ENCODE measurements at places on chromosomes 5 and 9.

GRCh38 chr5:77087484-77088261 lies 588 bp upstream of the ZBED3 start:
- no peak for DNase-seq

DNA sequence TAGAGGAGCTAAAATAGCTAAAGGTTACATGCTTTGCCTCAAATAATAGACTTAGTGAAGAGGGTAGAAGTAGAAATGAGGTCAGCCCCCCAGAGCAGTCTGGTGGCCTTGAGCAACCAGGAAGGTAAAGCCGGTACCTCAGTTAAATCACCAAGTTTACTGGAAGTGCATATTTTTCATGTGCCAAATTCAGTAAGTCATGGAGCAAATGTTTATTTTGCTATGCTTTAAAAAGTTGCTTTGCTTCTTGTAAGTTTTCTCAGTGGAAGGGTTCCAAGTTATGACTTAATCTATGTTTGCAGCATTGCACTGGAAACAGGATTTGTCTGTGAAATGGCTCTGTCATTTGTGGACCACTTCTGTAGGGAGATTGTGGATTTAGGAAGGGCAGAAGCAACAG lies 256.7 kb downstream of the ARRDC3 start:
- DNase-seq: no peak

DNA sequence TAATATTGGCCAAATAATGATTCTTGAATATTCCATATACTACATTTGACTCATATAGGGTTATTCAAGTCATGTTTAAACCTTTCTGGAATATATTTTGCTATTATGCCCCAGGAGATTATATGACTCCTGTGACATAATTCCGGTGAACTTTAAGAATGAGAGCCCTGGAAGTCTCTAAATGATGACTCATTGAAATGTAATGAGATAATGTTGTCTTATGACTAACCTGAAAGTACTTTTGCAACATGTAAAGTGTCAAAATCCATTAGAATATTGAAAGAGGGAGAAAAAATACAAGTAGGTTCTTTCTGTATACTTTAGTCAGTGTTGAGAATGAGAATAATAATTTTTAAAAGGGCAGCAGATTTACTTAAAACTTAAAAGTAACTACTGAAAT lies 830.4 kb downstream of the MAT2B start:
- DNase-seq: no peak

- no peak for DNase-seq
Observed at GRCh38 chr5:313806-314376, 7.6 kb upstream of the AHRR start.

- no peak for DNase-seq
Observed at GRCh38 chr9:33375841-33376321, 26.5 kb downstream of the AQP7 start.

- DNase-seq: no peak
Observed at GRCh38 chr5:54829102-54829501, 156.3 kb downstream of the ESM1 start.

- peak; percentile 26 for DNase-seq
Observed at GRCh38 chr9:92917176-92917800, 30.0 kb upstream of the FGD3 start.

- DNase-seq: no peak
Observed at GRCh38 chr9:12448246-12448645, 244.9 kb upstream of the TYRP1 start.

DNA sequence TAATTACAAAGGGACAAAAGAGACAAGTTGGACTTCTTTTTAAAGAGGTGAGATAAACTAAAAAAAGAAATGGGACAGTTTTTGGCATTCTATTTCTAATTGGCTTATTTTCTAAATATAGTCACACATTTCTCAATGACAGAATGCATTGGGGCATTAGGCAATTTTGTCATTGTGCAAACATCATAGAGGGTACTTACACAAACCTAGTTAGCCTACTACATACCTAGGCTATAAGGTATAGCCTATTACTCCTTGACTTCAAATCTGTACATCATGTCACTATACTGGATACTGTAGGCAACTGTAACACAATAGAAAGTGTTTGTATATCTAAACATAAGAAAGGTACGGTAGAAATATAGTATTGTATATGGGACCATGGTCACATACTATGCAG lies 56.1 kb downstream of the LSM11 start:
- no peak for DNase-seq

DNA sequence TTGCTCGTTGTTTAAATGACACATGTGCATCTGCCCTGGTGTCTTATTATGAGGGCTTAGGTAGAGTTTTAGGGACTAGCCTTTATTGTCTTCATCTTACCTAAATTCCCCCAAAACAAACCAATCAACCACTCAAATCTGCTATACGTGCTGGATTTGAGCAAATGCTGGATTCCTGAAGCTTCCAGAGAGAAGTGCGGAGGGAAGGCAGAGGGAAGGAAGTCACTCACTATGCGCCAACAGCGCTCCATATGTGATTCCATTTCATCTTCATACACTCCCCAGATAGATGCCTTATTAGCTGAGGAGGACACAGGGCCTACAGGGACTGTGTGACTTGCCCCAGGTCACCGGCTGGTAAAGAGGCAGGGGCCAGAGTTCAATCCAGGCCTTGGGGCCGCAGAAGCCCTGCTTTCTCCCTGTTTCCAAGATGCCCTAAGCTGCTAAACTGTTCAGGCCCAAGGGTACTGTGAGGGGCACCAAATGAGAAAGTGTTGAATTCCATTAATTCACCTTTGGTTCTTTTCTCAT lies 63.5 kb downstream of the OTULIN start:
- DNase-seq: no peak

GRCh38 chr5:171246231-171246630 lies 62.8 kb upstream of the TLX3 start:
- no peak for DNase-seq

- no peak for DNase-seq
Observed at GRCh38 chr5:149323621-149324205, 21.6 kb upstream of the GRPEL2 start.

DNA sequence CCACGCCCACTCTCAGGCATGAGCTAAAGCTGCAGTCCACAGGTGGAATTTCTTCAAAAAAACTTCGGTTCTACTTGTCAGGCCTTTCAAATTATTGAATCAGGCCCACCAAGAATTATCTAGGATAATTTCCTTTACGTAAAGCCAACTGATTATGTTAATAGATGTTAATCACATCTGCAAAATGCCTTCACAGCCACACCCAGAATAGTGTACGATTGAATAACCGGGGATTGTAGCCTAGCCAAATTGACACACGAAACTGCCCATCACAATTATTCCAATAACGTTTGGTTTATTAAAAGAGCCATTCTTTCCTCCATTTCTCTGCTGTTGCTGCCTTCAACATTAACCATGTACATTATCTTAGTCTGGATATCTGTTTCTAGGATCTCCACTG lies 148.7 kb downstream of the NR3C1 start:
- no peak for DNase-seq

DNA sequence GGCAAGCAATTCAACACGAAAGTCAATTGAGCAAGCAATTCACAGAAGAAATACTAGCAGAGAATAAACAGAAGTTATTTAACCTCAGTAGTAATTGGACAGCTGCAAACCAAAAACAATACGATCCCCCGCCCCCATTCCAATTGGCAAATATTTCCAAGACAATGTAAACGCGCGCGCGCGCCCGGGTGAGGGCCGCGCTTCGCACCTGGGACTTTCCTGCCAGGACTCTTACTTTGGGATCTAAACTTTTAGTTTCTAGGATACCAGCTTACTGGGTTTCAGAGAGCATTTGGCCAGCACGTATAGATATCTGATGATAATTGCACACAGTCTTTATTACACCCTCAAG lies 8.6 kb downstream of the RUFY1 start:
- no peak for DNase-seq

GRCh38 chr9:16178294-16178693 lies 625.5 kb downstream of the CCDC171 start:
- no peak for DNase-seq

- no peak for DNase-seq
Observed at GRCh38 chr5:97065475-97065874, 76.9 kb downstream of the LIX1 start.

DNA sequence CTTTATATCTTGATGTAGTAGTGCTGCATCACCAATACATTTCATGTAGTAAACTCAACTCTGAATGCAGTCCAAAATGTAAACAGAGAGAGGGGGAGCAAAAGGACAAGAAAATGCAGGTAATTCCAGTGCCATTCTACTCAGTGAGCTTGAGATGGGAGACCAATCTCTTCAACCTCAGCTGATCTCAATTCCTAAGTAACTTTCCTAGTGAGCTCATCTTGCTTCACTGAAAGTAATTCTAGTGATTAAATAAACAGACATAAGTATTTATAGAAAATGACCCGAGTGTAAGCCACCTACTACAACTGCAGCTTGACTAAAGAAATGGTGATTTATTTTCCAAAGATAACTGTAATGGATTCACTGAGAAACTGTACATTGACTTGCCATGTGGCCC lies 424.5 kb downstream of the DMRT2 start:
- DNase-seq: no peak

DNA sequence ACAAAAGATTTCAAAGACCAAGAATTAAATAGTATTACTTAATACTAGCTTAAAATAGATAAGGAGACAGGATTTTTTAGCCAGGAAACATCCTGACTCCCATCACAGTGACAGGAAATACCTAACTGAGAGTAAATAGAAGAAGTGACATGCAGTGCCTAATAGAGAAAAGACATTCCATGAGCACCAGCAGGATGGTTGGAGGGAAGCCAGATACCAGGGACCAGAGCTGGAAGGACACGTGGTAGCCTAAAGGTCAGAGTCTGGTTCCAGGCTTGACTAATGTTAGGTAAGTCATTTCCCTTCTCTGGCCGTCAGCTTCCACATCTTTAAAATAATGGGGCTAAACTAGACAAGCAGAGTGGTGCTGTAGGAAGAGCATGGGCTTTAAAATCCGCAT lies 41.6 kb downstream of the CDK5RAP2 start:
- no peak for DNase-seq

GRCh38 chr5:42005561-42006153 lies 80.6 kb downstream of the FBXO4 start:
- DNase-seq: peak; percentile 17

GRCh38 chr5:167582283-167582682 lies 709.2 kb upstream of the WWC1 start:
- no peak for DNase-seq

DNA sequence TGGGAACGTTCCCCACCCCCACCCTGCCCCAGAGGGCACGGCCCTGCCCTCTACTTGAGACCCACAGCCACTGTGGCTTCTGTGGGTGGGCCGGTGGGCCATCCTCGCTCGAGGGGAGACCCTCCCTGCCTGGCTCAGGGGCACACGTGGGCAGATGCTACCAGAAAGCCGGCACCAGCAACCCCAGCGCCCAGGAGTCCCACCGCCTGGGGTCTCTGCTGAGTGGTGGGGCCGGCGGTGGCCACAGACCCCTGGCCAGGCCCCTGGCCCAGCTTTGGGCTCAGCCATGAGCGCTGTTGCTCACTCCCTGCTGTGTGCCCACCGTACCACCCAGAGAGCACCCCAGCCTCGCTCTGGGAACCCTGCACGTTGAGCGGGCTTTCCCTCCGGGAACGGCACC lies 16.5 kb upstream of the NRARP start:
- DNase-seq: no peak

GRCh38 chr9:37625758-37626147 lies 25.0 kb upstream of the FRMPD1 start:
- DNase-seq: no peak

DNA sequence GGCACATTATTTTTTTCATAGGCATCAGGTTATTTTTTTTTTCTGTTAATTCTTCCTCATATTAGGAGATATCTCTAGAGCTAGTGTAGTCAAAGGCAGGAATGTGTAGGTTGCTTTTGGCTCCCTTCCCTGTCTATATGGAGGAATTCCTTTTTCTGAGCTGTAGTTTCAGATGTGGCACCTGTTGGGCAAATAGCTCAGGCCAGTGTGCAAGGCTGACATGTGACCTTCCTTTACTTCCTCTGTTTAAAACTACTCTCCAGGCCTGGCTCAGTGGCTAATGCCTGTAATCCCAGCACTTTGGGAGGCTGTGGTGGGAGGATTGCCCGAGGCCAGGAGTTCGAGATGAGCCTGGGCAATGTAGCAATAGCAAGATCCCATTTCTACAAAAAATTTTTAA lies 40.5 kb upstream of the KIAA1958 start:
- DNase-seq: peak; percentile 28

DNA sequence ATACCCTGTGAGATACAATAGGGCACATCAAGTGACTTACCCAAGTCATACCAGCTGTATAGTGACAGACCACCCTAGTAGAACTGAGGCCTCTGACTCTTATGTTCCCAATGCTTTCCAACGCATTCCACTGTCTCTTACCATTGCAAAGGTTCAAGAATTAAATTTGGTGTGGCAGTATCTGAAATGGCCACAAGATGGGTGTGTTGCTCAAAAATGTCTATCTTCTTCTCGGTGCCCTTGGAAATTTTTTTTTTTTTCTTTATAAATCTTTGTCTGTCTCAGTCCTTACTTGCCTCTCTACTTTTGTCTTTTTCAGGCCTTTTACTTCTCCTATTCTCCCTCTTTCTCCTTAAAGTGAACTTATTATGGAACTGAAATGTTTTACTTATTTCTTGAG lies 48.4 kb downstream of the GPR21 start:
- peak; percentile 63 for DNase-seq

GRCh38 chr5:40202814-40203440 lies 476.8 kb upstream of the PTGER4 start:
- DNase-seq: no peak

- no peak for DNase-seq
Observed at GRCh38 chr9:80503671-80504281, 932.0 kb downstream of the TLE4 start.

DNA sequence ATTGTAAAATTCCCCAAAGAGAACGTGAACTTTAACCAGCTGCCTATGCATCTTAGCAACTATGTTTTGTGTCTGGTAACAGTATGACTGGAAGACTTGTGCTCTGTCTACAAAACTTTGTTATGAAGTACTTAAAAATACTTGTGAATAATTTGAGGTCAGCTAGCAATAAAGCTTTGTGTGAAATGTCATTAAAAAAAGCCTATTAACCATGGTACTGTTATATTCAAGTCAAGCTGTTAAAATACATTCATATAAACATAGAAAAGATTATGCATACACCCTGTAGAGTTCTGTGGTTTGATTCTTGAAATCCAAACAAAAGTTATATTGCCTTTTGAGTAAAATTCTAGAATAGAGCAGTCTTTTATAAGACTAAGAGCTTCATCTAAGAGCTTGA lies 60.1 kb downstream of the VCAN start:
- no peak for DNase-seq

DNA sequence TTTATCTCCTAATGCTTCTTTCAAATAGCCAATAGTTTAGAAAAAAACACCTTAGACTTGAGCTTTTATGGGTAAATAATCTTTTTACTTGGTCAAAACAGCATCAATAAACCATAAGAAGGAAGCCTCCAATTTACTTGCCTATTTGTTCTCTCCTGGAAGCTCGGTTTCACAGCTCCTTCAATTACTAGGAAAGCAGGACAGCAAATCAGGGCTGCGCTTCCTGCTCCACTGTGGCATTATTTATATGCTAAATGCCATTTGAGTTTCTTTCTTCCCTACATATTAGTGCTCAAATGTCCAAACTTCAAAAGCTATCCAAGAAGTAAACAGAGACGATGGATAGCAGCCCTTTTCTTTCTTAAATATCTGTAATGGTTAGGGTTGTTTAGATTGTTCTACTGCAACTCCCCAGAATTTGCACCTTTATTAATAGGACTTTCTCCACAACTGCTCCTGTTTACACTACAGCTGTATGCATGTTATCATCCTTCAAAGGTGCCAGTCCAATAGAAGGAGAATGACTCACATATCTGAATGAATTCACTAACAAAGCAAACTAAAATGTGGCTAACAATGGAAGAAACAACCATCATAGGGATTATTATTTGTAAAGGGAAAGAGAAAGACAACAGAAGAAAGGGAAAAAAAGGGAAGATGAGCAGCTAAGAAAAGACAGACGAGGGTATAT lies 58.7 kb downstream of the MED27 start:
- no peak for DNase-seq

- no peak for DNase-seq
Observed at GRCh38 chr9:35526087-35526801, 36.3 kb downstream of the RUSC2 start.
